ENCODE measurements at places on chromosomes 4 and X. TPM values are rescaled to one million over a fixed set of nuclear protein-coding genes. Genes with fewer than 3 reads are reported as not detected.

Gene GAGE12F
- not detected for total RNA-seq

Gene PRRG3
- total RNA-seq: not detected

Gene RIPPLY1
- total RNA-seq: not detected

Gene BLTP1
- total RNA-seq: 111 TPM

DNA sequence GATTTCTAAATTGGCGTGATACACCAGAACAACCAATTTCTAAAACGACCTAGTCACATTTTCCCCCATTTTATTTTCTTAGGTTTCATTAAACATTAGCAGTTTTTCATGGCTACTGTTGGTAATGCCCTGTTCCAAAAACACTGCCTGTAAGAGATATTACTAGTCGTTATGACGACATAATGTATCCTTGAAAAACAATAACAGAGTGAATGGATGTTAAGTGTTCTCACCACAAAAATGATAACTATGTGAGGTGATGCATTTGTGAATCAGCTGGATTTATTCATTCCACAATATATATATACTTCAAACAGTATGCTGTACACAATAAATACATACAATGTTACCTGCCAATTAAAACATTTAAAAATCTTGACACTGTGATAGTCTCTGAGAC is 1147.6 kb upstream of the PCDH10 start:
- peak; percentile 75 for DNase-seq

- DNase-seq: no peak
Observed at GRCh38 chr4:176761872-176762271, 30.9 kb downstream of the VEGFC start.

DNA sequence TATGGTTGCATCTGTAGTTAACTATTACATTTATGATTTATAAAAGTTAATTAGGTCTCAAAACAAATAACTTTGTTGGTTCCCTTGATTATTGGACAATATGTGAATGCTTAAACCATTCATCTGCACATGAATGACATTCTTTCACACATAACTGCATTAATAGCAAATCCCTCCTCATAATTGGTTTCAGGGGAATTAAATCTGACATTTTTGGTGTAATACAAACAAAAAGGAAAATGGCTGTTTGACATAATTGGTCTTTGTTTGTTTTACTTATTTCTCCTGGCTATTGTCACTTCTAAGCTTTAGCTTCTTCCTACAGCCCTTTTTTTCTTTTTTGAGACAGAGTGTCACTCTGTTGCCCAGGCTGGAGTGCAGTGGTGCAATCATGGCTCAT is 71.9 kb downstream of the TBC1D9 start:
- no peak for DNase-seq

DNA sequence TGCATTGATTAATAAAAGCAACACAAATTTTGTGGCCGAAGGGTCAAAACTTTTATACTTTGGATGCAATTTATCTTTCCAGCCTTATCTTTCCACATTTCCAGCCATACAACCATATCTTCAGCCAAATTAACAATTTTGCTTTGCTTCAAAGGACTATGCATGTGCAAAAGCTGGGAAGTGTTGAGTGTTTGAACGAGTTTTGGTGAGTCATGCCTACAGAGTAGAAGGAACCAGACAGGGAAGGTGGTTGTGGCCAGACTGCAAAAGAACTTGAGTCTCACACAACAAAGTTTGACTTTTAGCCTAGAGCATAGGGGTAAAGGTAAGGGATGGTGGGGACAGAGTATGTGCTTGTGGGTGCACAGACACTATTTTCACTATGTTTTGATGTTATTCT is 53.0 kb upstream of the GABRA2 start:
- DNase-seq: peak; percentile 65

DNA sequence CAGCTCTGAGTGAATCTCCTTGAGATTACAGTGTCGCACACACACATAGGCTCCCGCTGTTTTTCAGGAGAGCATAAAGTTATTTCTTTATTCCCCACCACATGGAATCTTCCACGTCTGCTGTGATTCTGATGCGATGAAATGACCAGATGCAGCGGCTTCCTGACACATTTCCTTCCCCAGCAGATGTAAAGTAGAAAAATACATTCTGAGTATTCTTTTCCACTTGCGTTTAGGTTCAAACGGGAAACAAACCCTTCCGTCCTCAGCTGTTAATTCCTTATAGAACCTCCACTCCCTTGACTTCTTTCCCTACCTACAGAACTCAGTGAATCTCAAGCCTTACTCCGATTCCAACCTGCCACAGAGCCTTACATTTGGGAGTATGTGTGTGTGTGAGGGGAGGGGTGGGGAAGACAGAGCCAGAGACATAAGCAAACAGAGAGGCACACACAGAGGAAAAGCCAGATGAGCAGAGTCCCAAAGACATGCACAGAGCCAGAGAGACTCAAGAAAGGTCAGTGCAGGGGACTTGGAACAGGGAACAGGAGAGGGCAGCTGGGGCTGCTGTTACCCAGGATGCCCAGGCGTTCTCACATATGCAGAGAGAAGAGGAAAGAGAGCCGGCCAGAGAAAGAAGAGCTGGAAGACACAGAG is 47.3 kb downstream of the SETD7 start:
- no peak for DNase-seq
